Gastrocnemius medialis (tissue), 4 donors: ENCODE measurements at places on chromosomes 5 and 9. TPM values are rescaled to one million over a fixed set of nuclear protein-coding genes. Genes with fewer than 3 reads are reported as not detected.

LEAP2 gene
- total RNA-seq: 3.3 TPM

SHROOM1 gene
- 0.61 TPM for total RNA-seq

TERT gene
- not detected for total RNA-seq

RAD50 gene
- 20.1 TPM for total RNA-seq

DNA sequence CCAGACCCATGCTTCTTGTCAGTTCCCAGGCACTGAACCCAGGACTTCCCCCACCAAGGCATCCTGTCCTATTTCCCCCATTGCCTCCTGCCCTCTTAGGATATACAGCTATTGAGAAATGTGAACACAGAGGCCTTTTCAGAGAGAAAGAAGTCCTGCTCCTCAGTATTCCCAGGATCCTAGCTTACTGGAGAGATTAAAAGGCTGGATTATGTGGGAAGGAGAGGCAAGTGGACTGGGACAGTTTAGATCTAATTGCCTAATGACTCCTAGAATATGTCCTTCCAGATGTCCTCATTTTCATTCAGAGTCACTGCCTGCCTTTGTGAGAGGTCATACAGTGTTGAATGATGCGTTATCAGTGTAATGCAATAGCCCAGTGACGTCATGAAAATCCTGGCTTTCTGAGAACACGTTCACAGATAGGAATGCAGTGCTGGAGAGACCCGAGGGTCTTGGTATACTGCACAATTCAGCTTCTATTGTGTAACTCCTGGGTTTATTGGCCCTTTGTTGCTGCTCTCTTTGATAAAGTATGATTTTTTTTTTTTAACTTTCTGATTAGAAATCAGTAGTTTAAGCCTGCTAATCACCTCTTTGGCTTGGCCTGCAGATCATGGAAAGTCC is 26.2 kb downstream of the WWC1 start:
- H3K4me3 ChIP-seq: no peak overlapping the region
- H3K36me3 ChIP-seq: no peaks in the 10 kb centered on the region
- H3K27me3 ChIP-seq: no peaks in the 10 kb centered on the region
- no peak overlapping the region for H3K27ac ChIP-seq

DNA sequence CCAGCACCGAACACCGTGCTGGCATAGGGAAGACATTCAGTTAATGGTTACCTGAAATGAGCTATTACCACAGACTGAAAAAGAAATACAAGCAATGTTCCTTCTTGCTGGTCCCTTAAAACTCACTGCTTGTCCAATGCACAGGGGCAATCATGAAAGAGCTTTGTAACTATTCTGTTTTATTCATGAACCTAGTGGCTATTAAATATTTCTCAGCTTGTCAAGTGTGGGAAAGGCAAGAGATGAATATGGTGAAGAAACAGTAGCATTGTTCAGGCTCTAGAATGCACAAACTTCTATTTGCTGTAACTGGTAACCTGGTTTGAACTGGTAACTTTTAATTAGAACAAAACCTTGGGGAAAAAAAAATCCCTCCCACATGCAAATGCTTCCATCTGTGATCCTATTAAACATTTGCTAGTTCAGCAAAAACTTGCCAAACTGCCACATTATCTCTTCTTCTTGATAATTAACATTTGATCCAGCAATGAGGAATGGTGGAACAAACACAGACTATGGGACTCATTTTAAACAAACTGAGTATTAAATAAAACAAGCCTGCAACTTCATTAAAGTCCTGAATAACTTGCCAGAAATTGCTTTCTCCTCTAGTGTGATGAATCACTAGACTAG is 36.1 kb downstream of the YIPF5 start:
- peaks cover 4% of the 10 kb centered on the region for H3K4me1 ChIP-seq
- H3K27me3 ChIP-seq: no peaks in the 10 kb centered on the region
- no peak for DNase-seq
- H3K4me3 ChIP-seq: no peak overlapping the region
- H3K36me3 ChIP-seq: no peaks in the 10 kb centered on the region

- no peaks in the 10 kb centered on the region for H3K4me1 ChIP-seq
- no peaks in the 10 kb centered on the region for H3K27me3 ChIP-seq
- no peaks in the 10 kb centered on the region for H3K36me3 ChIP-seq
- H3K4me3 ChIP-seq: no peak overlapping the region
Measured at GRCh38 chr9:85427772-85428171, 314.0 kb downstream of the AGTPBP1 start.

GRCh38 chr9:5518171-5518936 is 8.0 kb downstream of the PDCD1LG2 start:
- peaks cover 49% of the 10 kb centered on the region for H3K4me1 ChIP-seq
- peak overlapping the region; percentile 81 for H3K27ac ChIP-seq
- H3K27me3 ChIP-seq: no peaks in the 10 kb centered on the region
- peak; percentile 79 for DNase-seq

DNA sequence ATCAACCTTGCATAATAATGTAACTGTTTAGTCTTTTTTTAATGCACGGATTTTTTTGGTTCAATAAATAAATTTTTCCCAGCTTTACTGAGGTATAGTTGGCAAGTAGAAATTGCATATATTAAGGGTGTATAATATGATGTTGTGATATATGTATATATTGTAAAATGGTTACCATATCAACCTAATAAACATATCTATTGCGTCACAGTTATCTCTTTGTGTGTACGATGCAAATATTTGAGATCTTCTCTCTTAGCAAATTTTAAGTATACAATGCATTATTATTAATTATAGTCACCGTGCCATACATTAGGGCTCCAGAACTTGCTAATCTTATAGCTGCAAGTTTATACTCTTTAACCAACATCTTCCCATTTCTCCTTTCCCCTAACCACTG is 57.2 kb upstream of the TMEM161B start:
- no peaks in the 10 kb centered on the region for H3K4me1 ChIP-seq
- no peaks in the 10 kb centered on the region for H3K27me3 ChIP-seq
- no peak for DNase-seq
- H3K27ac ChIP-seq: no peak overlapping the region
- H3K4me3 ChIP-seq: no peak overlapping the region

- no peak for DNase-seq
- no peaks in the 10 kb centered on the region for H3K36me3 ChIP-seq
- H3K27ac ChIP-seq: no peak overlapping the region
- no peak overlapping the region for H3K4me3 ChIP-seq
- H3K27me3 ChIP-seq: no peaks in the 10 kb centered on the region
Measured at GRCh38 chr5:14082973-14083372, 60.2 kb upstream of the TRIO start.

DNA sequence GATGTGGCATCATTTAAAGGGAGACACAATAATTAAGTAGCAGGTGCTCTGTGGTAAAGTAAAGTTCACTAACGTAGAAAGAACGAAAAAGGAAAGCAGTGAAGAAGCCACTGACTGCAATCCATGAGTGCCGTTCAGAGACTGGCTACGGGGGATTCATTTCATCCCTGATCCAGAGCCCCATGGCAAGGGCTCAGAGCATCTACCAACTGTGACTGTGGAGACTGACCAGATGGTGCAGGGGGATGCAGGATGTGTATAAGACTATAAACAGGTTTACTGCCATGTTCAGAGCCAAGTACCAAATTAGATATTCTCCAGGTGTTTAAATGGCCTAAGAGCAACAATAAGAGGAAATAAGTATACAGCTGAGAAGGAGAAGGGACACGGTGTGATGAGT is 47.7 kb downstream of the MARCHF11 start:
- no peak overlapping the region for H3K4me3 ChIP-seq
- no peaks in the 10 kb centered on the region for H3K27me3 ChIP-seq
- no peaks in the 10 kb centered on the region for H3K4me1 ChIP-seq
- H3K27ac ChIP-seq: no peak overlapping the region
- H3K36me3 ChIP-seq: no peaks in the 10 kb centered on the region
- no peak for DNase-seq

DNA sequence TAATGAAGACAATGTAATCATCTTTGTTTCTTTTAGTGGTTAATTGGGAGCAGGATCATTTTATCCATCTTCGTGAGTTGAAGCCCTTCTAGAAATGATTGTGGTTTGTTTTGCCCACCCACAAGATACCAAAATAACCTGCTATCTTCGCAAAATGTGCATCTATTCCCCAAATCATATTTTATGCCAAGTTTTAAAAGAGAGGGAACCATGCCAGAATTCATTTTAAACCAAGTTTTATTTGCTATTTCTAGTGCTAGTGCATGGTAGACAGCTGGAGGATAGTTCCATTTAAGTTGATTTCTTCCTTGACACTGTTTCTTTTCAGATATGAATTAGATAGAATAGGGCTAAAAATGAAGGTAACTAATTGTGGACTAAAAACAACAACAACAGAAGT is 104.2 kb downstream of the RAB3C start:
- no peaks in the 10 kb centered on the region for H3K4me1 ChIP-seq
- no peak for DNase-seq
- no peak overlapping the region for H3K27ac ChIP-seq
- no peaks in the 10 kb centered on the region for H3K36me3 ChIP-seq
- no peak overlapping the region for H3K4me3 ChIP-seq

GRCh38 chr5:173234129-173234790 is 746 bp downstream of the NKX2-5 start:
- no peak for DNase-seq
- H3K4me1 ChIP-seq: peaks cover 12% of the 10 kb centered on the region
- H3K27me3 ChIP-seq: peaks cover 92% of the 10 kb centered on the region
- no peak overlapping the region for H3K27ac ChIP-seq
- no peaks in the 10 kb centered on the region for H3K36me3 ChIP-seq

GRCh38 chr5:78405829-78406750 is 45.7 kb downstream of the SCAMP1 start:
- no peak for DNase-seq
- H3K4me1 ChIP-seq: peaks cover 2% of the 10 kb centered on the region
- no peaks in the 10 kb centered on the region for H3K27me3 ChIP-seq
- no peak overlapping the region for H3K27ac ChIP-seq
